ENCODE measurements at places on chromosomes 5 and 9.
A peak's percentile ranks its signal among the peaks of the same experiment; 100 is the strongest.

GRCh38 chr5:107126341-107126740 is 544.4 kb downstream of the EFNA5 start:
- DNase-seq = no peak

DNA sequence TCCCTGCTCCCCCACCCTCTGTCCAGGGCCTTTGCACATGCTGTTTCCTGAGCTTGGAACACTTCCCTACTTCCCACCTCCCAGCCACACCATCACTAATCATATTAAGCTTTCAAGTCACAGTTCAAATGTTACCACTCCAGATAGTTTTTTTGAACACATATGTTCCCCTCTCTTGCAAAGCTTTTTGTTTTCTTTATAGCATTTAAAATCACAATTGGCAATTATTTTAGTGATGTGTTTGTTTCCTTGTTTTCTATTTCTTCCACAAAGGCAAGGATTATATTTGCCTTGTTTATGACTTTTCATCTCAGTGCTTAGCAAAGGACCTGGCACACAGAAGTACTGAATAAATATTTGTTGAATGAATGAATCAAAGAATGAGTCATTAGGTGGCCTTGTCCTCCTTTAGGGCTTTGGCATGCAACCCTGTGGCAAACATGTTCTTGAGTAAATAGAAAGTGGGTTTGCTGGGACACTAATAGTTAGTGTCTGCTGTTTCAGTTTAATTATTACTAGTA is 386.8 kb downstream of the FGF10 start:
- no peak for DNase-seq

DNA sequence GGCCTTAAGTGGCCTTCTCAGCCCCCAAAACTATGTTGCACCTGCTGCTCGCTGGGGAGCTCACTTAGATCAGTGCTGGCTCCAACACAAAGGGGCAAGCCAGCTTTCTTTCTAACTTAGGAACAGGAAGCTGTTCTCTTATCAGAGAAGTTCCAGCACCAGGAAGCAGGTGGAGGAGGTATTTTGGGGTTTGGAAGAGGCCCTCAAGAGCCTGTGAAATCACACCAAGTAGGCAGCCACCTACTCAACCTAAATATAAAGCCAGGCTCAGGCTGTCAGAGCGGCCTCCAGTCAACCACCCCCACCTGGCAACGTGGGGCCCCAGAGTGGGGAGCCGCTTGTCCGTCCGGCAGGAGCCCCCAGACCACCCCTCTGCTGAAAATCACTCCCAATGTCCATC is 152.8 kb downstream of the OLFM1 start:
- DNase-seq = no peak

GRCh38 chr9:108972186-108972585 is 38.0 kb downstream of the ABITRAM start:
- no peak for DNase-seq

GRCh38 chr5:73482383-73483136 is 15.7 kb upstream of the BTF3 start:
- no peak for DNase-seq

GRCh38 chr9:80871596-80871995 is 817.8 kb downstream of the TLE1 start:
- DNase-seq = no peak

DNA sequence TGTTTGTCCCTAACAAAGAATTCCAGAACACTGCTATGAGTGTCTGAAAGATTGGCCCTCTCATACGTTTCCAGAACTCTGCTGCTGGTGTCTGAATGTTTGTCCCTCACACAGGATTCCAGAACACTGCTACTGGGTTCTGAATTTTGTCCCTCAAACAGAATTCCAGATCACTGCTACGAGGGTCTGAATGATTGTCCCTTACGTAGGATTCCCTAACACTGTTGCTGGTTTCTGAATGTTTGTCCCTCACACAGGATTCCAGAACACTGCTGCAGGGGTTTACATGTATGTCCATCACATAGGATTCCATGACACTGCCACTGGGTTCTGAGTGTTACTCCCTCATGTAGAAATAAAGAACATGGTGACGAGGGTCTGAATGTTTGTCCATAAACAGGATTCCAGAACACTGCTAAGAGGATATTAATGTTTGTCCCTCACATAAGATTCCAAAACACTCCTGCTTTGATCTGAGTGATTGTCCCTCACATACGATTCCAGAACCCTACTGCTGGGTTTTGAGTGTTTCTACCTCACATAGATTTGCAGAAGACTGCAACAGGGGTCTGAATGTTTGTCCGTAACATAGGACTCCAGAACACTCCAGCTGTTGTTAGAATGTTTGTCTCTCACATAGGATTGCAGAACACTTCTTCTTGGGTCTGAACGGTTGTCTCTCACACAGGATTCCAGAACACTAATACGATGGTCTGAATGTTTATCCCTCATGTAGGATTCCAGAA is 214.4 kb downstream of the FOXD4L6 start:
- DNase-seq = no peak

GRCh38 chr9:4118666-4119065 is 181.2 kb downstream of the GLIS3 start:
- DNase-seq = no peak

GRCh38 chr5:142862594-142862993 is 92.4 kb downstream of the ARHGAP26 start:
- no peak for DNase-seq

GRCh38 chr5:135643881-135644766 is 65.3 kb upstream of the CXCL14 start:
- DNase-seq = no peak

GRCh38 chr5:136033848-136034247 is 5.1 kb downstream of the TGFBI start:
- DNase-seq = no peak

DNA sequence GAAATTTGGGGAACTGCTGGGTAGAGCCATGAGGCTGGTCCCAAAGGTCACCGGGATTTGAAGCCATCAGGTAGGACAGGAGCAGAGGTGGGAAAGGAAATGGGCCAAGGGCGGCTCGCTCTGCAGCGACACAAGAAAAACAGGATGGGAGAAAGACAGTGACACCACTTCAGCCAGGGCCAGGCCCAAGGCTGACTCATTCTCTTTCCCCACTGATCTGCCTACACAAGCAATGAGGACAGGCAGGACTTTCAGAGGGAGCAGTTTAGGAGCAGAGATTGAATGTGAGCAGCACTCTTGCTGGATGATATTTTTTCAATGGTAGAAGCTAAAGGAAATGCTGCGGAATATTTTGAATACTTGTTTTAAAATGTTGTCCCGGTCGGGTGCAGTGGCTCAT is 3.5 kb downstream of the RUFY1 start:
- no peak for DNase-seq

DNA sequence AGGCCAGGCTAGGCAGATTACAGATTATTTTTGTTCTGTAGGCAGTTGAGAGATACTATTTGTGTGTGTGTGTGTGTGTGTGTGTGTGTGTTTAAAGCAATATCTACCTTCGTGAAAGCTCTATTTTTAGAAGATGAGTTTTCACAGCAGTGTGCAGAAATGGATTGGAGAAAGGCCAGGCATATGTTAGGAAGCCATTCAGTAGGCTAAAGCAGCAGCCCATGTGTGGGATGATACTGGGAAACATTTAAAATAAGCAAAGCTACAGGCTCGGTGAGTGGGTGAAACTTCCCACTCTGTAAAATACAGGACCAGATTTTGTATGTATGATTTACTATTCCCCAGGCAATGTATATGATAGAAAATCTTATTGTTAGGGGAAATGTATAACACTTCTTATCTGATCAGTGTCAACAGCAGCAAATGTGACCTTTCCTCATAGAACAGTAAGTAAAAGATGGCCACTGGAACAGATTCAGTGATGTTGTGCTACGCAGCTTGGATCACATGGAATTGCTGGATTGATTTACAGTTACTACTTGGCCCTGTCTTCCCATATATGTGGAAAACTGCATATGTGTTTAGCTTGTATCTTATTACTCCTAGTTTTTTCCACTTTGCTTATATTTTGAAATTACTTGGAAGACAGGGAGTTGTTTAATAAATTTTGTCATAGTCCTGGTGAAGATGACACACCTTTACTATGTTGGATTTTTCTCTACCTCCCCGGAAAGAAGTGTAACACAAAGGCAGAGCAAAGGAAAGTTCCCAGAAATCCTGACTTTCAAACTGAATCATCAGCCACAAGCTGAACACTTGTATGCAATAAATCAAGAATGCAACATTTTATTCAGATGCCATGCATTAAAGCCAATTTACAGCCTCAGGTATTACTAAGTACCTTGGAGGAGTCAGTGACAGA is 1077.7 kb upstream of the SEMA6A start:
- no peak for DNase-seq

DNA sequence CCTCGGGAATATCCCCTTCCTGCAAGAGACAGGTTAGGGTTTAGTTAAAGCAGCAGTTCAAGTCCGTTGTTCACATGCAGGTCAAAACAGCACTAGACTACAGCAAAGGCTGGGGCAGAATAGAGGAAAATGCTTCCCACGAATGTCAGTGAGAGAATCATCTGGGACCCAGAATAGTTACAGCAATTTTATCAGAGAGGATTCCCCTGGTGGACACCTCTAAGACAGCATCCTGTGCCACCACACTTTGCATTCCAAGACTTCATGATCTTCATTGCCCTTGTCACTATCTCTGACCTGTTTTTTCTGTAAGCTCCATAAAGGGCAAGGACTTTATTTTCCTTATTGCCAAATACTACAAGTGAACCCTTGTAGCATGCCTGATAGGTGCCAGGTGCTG is 12.9 kb downstream of the GRXCR2 start:
- DNase-seq = no peak

GRCh38 chr5:159560088-159560487 is 229.8 kb upstream of the IL12B start:
- DNase-seq = no peak

- no peak for DNase-seq
Observed at GRCh38 chr9:6764950-6765349, 7.2 kb downstream of the KDM4C start.

DNA sequence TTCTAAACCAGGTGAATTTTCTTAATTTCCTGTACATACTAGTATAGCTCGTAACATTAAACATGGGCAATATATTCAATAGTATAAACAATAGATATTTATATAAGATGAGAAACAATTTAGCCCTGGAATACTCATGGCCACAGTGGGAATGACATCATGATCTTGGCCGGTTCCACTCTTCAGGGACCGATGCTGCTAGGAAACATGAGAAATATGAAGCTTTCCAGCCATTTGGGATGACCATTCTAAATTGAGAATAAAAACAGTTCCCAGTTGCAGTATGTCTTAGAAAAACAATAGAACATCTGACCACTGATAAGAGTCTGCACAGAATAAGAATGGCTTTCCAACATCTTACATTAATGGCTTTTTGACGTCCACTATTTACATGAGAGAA is 33.3 kb upstream of the SLCO6A1 start:
- DNase-seq = no peak

- no peak for DNase-seq
Observed at GRCh38 chr9:137535120-137535428, 15.1 kb downstream of the PNPLA7 start.

GRCh38 chr9:115025721-115026120 is 92.2 kb downstream of the TNC start:
- no peak for DNase-seq

DNA sequence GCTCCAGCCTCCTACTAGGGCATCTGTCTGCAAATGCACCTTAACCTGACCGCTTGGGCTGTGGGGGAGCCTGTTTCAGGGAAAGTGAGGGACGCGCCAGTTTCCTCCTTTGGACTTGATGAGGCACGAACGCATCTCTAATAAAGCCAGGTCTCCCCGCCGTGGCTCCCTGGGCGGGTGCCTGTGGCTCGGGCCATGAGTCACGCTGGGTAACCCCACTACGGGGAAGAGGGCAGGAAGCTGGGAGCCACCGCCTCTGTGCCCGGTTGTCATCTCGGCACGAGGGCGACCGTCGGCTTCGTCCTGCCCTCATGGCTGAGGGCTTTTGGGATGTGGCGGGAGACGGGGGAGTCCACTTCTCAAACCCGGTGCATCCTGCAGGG is 12.1 kb downstream of the NOTCH1 start:
- DNase-seq = peak; percentile 66

DNA sequence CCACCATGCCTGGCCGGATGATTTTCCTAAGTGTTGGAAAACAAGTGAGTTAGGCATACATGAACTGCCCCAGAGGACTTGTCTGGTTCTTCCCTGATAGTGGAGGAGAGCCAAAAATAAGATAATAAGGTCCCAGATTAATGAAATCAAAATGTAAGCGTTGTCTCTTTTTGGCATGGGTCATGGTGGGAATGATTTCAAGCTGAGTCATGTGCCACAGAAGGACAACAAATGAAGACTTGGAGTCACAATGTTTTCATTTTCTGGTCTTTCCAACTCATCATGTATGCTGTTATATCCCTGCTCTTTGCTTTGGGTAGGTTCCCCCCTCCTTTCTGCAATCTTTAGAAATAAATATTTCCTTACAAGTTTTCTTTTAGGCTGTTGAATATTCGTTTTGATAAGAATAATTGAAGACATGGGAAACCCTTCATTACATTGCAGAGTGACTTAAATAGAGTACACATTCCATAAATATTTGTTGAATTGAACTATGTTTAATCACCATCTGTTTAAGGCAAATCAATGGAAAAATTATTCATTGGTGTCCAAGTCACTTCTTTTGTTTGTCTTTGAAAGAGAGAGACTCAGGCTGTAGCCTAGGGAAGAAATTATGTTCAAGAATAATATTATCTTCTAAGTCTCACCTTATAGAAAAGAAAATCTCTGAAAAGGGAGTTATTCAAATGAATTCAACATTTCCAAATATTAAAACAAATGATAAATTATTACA is 196.3 kb downstream of the CSNK1G3 start:
- no peak for DNase-seq

All from activated gamma-delta T cell treated with Interleukin-2 at 50 U/mL for 16 hours (primary cell).